Stimulated activated CD4-positive, alpha-beta T cell treated with anti-CD3 and anti-CD28 coated beads, Interleukin-2, amount 100 ng/mL, for 24 hours (primary cell): ENCODE measurements at places on chromosomes 12 and 14.

DNA sequence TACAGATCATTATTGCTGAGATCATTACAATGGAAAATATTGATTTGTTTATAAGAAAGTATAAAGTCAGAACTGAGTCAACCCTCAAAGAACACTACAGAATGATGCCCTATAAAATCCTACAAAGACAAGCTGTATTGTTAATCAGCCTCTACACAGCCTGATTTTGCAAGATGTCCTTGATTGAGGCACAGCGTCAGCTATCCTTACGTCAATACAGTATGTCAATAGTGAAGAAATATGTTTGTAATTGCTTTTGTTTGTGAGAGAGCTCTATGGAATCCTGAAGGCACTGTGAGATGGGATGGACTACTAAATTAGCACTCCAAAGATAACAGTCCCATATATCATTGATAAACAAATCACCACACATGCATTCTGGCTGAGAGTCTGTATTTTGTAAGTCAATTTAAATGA is 70.7 kb downstream of the RASSF9 start:
- DNase-seq = no peak

DNA sequence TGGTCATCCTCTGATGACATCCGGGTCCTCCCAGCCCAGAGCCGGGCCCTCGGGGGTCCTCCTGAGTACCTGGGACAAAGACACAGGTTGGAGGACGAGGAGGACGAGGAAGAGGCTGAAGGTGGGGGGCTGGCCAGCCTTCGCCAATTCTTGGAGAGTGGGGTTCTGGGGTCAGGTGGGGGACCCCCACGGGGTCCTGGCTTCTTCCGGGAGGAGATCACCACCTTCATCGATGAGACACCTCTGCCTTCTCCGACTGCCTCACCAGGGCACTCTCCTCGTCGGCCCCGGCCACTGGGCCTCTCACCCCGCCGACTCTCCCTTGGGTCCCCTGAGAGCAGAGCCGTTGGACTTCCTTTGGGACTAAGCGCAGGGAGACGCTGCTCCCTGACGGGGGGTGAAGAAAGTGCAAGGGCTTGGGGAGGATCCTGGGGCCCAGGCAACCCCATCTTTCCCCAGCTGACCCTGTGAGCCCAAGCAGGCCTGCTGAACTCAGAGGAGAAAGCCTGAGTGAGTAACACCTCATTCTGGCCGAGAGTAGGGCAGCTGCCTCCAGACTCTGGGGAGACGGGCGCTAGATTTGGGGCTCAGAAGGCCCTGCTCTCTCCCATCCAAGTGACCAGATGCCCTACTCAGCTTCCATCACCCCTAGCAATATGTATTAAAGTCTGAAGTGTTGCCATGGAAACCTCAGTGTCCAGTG is 1.3 kb upstream of the P3H3 start:
- no peak for DNase-seq

GRCh38 chr14:90583427-90583826 is 186.6 kb downstream of the CALM1 start:
- no peak for DNase-seq

DNA sequence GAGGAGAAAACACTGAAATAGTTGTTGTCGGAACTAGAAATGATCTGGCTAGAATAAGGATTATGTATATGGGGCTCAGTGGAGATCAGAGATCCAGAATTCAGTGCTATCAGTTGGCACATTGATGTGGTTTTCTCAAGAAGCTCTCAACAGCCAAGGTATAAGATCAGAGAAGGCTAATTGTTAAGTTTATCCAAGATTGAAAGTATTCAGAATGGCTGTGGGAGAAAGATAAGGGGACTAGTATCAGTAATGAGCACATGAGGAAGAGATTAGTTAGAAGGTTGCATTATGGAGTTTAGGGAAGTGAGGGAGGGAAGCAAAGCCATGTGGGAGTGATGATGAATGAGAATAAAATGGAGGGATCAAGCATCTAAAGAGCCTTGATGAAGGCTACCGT is 128.1 kb upstream of the MIS18BP1 start:
- DNase-seq = no peak

DNA sequence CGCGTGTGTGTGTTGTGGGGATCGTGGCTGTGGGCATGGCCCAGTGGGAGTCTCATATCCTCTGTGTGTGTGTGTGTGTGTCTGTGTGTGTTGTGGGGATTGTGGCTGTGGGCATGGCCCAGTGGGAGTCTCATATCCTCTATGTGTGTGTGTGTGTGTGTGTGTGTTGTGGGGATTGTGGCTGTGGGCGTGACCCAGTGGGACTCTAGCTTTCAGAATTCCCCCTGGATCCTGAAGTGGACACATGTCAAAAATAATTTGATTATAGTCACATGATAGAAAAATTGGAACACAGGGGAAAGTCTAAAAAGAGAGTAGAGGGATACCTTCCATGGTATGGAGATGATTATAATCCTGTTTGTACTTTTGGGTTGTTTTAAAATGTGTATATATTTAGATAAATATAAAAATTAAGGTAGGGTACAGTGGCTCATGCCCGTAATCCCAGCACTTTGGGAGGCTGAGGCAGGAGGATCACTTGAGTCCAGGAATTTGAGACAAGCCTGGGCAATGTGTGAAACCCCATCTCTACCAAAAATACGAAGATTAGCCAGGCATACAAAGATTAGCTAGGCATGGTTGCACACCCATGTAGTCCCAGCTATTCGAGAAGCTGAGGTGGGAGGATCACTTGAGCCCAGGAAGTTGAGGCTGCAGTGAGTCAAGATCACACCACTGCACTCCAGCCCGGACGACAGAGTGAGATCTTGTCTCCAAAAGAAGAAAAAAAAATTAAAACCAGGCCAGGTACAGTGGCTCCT is 11.0 kb downstream of the PAPLN start:
- no peak for DNase-seq

- DNase-seq = no peak
Measured at GRCh38 chr12:55515696-55516095, 23.5 kb downstream of the OR6C68 start.

GRCh38 chr14:80996049-80996901 is 40.9 kb downstream of the TSHR start:
- no peak for DNase-seq

- no peak for DNase-seq
Measured at GRCh38 chr12:129530984-129531383, 372.8 kb downstream of the TMEM132D start.

- no peak for DNase-seq
Measured at GRCh38 chr12:98721204-98721702, 76.2 kb downstream of the APAF1 start.

DNA sequence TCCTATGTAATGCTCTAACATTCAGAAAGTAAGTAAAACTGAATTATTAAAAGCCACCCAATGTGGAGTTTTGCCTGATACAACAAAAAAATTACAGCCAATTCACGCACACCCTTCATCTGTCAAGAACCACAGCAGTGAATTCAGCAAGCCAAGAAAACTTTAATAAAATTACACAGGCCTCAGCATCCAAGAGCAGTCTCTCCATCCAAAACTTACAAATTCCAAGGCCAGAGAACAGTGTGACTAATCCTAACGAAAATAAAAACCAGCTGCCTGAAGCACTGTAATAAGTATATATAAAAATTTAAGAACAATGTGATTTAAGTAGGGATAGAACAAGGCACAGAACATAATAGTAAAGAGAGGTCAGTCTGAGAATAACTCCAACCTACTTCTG is 54.2 kb downstream of the SIX6 start:
- no peak for DNase-seq

- DNase-seq = no peak
Measured at GRCh38 chr12:125247477-125247876, 182.2 kb downstream of the AACS start.

DNA sequence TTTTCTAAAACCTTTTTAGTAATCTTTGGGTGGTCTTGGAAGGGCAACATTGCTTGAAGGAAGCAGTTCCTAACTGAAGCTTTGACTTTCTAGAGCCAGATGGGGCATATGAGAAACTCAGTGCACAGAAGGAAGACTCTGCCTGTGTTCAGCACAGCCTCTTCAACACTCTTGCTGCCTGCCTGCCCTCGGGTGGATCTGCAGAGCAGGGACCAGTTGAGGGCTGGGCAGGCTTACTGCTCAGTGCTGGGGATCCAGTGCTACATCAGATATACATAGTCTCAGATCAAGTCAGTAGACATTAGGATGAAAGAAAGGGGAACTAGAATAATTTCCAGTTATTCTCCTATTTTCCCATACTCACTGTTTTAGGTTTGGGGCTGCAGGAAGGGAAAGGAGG is 29.5 kb upstream of the TMX1 start:
- no peak for DNase-seq

DNA sequence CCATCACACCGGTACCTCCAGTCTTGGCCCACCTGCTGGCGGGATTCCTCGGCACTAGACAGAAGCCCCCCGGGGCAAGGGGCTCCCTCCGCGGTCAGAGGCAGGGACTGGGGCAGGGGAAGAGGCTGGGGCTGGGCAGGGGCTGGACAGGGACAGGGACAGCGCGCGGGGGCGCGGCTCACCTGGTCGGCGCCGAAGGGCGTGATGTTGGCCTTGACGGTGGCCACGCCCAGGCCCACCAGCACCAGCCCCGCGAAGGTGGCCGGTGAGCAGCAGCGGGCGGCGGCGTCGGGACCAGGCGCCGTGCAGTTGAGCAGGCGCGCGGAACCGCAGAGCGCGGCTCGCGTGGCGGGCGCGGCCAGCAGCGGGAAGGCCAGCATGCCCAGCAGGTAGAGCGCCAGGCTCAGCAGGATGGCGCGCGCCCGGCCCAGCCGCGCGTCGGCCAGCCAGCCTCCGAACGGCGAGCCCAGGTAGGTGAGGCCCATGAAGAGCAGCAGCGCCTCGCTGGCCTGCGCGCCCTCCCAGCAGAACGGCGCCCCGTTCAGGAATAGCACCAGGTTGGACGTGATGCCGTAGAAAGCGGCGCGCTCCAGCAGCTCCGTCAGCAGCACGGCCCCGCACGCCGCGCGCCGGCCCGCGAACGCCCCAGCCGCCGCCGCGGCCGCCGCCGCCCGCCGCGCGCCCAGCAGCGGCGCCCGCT is 392 bp downstream of the SLC15A4 start:
- DNase-seq = peak; percentile 39

DNA sequence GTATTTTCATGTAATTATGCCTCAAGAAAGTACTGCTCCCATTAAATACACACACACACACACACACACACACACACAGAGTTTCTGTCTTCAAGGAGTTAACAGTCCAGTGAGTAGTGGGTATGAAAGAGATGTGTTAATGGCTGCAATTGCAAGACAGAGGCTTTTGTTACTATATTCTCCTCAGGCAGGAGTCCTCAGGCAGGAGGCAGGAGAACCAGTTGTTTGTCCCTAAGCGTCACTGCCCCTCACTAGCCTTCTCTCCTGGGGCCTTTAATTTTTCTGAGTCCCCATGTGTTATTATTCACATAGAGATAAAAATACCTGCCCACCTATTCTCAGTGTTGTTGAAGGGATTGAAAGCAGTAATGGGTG is 31.2 kb downstream of the DAD1 start:
- no peak for DNase-seq

GRCh38 chr14:101075025-101075800 is 171.7 kb upstream of the RTL1 start:
- DNase-seq = no peak
